ENCODE measurements at places on chromosomes 12 and 14.

- DNase-seq: no peak
Observed at GRCh38 chr14:90720336-90720735, 95.9 kb downstream of the TTC7B start.

DNA sequence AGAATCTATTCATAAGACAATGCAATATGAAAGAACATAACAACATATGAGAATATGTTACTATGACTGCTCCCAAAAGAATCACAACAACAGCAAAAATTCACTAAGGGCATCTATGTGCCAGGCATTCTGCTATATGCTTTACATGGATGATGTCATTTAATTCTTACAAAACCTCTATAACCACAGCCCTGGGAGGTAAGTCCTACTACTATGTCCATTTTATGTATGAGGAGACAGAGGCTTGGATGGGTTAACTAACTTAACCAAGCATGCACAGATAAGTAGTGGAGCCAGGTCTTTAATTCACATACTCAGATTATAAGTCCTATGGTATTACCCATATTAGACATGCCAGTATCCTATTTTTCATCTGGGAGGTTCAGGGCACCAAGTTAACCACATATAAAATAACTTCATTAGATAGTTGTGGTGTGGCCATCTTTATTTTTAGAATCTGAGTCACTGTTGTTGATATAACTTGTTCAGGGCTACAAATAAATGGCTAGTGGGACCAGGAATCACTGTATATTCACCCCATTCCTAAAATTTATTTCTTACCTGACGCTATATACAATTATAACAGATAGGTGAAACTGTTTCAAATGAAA lies 33.2 kb upstream of the RAD51AP1 start:
- no peak for DNase-seq

GRCh38 chr14:31930493-31931240 lies 146.4 kb upstream of the ARHGAP5 start:
- DNase-seq: no peak

GRCh38 chr14:31241450-31242114 lies 34.0 kb upstream of the HECTD1 start:
- DNase-seq: no peak

DNA sequence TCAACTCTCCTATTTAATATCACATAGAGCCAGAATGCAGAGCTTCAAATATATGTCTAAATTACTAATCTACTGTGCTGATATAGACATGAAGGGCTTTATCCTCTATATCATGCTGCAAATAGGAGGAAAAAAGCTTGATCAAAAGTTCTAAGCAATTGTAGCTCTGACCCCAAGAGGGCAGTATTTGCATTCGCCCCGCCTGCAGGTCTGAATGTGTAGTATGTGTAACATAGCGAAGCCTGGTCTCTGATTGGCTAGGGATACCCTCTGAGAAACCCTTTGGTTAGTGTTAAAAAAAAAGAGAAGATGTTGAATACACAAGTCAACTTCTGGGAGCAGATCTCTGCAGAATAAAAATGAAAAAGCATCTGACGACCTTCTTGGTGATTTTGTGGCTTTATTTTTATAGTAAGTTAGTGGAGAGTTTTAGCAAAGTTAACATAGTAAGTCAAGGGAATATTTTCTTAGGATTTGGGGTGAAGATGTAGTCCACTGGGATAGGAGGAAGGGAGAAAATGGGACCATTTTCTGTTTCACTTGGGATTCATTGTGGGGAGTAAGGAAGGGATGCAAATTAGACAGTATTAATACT lies 151.6 kb upstream of the OR4E1 start:
- DNase-seq: peak; percentile 51

DNA sequence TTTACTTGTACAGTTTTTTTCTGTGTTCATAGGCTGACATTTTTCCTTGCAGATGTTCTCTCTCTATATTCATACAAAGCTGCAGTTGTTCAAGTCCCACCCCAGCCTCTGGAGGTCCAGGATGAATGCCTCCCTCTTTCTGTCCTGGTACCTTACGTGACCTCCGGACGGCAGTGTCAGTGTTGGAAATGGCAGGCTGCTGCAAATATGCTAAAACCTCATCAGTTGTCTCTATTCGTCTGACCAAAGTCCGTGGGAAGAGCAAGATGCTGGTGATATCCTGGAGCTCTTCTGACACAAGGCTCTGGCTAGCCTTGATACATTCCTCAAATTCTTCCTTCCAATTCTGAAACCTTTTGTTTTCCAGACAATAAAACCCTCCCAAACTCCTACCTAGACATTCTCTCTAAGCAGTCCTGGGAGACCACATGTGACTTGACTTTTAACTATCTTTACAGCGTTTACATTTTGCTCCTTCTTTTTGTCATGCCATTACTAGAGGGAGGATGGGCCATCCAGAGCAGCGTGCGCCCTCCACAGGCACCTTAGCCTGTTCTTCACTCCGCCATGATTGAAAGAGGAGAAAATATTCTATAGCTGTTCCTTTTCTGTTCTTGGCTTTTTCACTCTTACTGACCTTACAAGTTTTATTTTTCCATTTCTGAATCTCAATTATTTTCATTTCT lies 143.6 kb downstream of the RGS6 start:
- no peak for DNase-seq

GRCh38 chr12:113896194-113896593 lies 69.9 kb downstream of the RBM19 start:
- DNase-seq: no peak

DNA sequence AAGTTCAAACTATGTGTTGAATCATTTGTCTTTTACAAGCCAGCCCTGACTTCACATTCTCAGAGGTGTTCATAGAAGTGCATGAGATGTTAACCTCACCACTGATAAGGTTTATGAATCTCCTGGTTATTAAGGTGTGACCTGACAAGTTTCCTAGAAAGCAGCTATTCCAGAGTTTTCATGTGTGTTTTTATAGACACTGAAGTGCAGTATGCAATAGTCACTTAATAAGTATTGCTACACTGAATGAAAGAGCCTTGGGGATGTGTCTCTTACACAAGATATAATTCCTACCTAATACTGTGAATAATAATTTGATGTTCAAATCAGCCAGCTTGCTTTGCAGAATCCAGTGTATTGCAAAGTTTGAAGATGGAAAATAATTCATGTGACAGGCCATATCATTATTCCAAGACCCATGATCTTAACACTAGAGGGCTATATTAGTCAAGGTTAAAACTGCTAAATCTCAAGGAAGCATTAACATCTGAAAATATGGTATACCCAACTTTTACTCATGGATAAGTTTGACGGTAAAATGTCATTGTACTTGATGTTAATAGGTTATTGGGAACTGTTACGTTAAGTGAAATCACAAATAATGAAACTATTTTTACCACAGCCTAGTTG lies 13.0 kb downstream of the SLC25A3 start:
- no peak for DNase-seq

- DNase-seq: no peak
Observed at GRCh38 chr12:27873010-27873409, 93.0 kb upstream of the MANSC4 start.

DNA sequence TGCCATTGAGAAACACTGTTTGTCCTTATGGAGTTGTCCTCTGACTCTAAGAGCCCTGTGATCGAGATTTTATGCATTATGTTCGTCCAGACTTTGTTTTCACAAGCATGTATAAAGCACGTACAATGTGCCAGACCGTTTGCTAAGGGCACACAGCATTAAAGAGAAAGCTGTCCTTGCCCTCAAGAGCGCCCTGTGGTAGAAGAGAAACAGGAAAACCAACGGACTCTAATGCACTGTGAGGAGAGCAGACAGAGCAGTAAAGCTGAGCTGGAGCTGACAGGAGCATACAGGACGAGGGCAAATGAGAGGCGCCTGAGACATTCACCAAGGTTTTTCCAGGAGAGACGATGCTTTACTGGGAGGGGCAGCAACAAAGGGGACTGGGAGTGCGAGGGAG lies 66.2 kb upstream of the OVCH1 start:
- DNase-seq: no peak

- no peak for DNase-seq
Observed at GRCh38 chr14:69260861-69261564, 1.1 kb downstream of the GALNT16 start.

- DNase-seq: no peak
Observed at GRCh38 chr14:53325176-53325806, 172.2 kb upstream of the DDHD1 start.

- no peak for DNase-seq
Observed at GRCh38 chr14:88488897-88489296, 65.9 kb downstream of the PTPN21 start.

All from stimulated activated naive CD4-positive, alpha-beta T cell (primary cell).